Large intestine (tissue), 12 donors: ENCODE measurements at places on chromosomes 5 and 9.

- DNase-seq: no peak
Measured at GRCh38 chr9:38162332-38163211, 93.5 kb upstream of the SHB start.

DNA sequence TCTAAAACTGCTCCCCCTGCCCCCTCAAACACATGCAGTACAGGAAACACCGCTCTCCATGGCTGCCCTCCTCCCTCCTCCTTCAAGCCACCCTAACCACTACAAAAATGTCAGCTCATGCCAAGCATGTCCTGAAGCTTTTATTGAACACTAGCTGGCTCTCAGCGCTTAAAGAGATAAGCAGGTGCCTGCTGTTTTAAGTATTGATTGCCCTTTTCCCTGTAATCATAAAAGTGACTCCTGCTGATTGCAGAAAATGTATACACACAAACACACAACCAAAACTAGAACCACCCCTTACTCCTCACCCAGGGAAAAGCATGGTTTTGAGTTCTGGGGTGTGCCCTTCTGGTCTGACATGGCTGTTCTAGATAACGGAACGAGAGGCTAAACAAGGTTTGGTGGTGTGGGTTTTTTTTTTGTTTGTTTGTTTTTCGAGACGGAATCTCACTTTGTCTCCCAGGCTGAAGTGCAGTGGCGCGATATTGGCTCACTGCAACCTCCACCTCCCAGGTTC lies 3.7 kb upstream of the UCK1 start:
- no peak for DNase-seq

- DNase-seq: no peak
Measured at GRCh38 chr9:104503440-104503839, 623 bp upstream of the OR13F1 start.

DNA sequence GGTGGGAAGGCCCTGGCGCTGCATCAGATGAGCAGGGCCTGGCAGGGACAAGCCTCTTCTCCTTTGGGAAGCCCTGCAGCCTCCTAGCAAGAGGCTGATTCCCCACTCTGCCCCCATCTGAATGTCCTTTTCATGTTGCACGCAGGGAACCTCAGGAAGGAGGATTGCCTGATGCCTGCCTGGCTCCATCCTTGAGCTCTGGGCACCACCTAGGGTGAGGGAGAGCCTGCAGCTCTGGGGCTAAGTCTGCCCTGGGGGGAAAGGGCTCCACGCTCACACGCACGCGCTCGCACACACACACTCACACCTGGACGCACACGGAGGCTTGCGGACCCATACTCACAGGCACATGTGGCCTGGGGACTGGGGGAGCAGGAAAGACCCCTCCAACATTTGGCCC lies 86.6 kb downstream of the LMX1B start:
- no peak for DNase-seq

- no peak for DNase-seq
Measured at GRCh38 chr5:97049175-97049574, 93.2 kb downstream of the LIX1 start.

DNA sequence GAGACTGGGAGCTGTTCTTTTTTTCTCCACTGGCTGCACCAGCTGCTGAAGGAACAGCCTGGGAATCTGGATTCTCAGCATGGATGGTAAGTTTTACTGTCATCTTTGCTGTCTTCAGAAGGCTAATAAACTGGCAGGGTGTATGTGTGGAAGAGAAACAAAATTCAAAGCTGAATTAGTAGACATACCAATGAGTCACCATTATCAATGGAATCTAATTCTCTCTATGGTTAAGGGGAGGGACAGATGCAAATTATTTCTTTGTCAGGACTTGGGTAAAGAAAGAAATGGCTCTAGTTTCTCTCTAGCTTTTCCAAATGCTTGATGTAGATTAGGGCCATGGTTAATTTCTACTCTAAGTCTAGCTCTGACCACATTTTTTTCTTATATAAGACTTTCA lies 154.2 kb downstream of the MPDZ start:
- no peak for DNase-seq

GRCh38 chr9:136230365-136230764 lies 15.2 kb downstream of the QSOX2 start:
- DNase-seq: no peak
